ENCODE measurements at places on chromosomes 16 and 17.

GRCh38 chr16:26505496-26505895, 561.2 kb upstream of the C16orf82 start:
- no peak for DNase-seq

DNA sequence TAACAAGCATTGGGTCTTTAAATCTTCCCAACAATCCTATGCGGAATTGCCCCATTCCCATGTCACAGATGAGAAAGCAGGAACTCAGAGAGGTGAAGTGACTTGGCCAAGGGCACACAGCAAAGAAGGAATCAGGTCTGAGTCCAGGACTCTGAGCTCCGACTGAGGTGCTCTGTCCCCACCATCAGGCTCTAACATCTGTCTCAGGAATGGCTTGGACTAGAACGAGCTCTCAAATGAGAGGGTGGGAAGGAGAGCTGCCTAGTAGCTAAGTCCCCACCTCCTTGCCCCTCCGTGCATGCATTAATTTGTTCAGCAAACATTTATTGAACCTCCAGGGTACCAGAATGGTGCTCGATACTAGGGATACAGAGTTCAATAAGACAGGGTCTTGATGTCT, 26.7 kb downstream of the ABCC3 start:
- DNase-seq: no peak

DNA sequence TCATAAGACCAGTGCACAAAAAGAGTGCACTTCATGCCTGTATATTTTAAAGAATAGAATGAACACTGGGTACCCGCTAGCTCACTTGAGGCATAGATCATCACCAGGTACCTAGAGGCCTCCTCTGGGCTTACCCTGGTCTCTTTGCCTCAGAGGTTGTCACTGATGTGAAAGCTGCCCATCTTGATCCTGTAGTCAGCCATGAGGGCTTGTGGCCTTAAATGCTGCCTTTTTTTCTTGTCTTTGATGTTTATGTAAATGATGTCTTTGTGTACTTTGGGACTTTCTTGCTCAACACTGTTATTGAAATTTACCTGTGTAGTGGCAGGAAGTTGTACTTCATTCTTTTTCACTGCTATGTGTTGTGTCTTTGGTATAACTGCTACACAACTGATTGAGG, 26.8 kb upstream of the SLC5A10 start:
- no peak for DNase-seq

GRCh38 chr16:4679850-4680636, 13.3 kb upstream of the NUDT16L1 start:
- no peak for DNase-seq

GRCh38 chr16:11175787-11176341, 80.1 kb downstream of the SOCS1 start:
- no peak for DNase-seq

DNA sequence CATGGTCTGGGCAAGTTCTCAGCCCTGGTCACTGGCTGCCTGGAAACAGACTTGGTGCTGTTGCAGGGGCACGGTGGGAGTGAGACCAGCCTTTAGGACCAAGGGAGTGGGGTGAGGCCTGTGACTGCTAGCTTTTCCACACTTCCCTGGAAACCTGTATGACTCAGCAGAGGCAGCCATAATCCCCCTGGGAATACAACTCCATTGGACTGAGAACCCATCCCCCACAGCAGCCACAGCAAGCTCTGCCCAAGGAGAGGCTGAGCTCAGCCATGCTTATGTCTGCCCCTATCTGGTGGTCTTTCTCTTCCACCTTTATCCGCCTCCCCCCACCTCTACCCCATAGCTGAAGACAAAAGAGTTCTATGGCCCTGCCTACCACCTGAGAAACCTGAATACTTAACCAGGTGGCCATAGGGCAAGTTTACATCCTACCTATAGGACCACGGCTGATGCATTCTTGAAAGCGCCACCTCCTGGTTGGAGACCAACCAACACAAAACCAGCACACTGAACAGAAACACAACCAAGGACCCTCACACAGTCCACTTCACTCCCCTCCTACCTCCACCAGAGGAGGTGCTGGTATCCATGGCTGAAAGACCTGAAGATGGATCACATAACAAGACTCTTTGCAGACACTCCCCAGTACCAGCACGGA, 816.2 kb upstream of the SOX9 start:
- DNase-seq: no peak

DNA sequence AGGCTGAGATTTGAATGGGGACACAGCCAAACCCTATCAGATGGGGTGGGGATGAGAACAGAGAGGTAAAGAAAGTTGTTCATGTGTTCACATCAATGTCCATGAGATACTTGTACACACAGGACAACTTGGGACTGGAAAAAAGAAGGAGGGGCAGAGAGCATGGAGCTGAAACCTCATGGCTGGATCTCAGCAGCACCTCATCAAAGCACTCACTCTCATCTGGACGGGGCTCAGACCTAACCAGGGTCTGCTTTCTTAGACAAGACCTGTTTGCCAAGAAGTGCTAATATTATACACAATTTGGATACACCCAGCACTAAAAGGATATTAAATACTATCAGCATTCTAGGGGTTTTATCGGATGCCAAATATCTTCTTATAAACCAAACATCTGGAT, 399.8 kb downstream of the SLC39A11 start:
- no peak for DNase-seq

DNA sequence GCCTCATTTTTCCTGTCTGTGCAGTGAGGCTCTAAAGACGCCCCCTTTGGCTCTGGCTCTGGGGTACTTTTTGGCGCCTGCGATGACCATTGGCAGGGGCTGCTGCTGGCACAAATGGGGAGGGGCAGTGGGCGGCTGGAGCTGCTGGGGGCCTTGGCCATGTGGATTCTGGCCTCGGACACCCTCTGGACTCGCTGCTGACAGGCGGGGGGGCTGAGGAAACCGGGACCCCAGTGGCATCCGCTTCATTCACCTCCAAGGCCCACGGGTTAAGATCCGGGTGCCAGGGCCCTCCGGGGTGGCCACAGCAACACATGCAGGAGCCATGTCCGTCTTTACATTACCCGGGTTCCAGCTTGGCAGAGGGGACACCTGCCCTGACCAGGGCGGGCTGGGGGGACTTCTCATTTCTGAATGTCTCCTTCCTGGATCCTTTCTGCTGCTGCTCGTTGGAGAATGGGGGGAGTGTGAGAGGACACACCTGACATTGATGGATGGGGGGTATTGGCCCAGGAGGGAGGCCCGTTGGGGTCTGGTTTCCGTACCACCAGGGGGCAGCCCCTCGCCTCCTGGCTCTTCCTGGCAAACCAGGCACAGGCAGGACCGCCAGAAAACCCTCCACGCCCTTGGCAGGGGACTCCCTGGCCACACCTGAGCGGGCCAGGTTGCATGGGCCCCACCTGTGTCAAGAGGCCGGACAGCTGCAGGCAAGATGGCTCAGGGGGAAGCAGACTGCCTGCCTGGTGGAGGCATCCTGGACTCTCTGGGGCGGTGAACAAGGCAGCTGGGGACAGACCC, 21.8 kb downstream of the GSE1 start:
- DNase-seq: no peak

DNA sequence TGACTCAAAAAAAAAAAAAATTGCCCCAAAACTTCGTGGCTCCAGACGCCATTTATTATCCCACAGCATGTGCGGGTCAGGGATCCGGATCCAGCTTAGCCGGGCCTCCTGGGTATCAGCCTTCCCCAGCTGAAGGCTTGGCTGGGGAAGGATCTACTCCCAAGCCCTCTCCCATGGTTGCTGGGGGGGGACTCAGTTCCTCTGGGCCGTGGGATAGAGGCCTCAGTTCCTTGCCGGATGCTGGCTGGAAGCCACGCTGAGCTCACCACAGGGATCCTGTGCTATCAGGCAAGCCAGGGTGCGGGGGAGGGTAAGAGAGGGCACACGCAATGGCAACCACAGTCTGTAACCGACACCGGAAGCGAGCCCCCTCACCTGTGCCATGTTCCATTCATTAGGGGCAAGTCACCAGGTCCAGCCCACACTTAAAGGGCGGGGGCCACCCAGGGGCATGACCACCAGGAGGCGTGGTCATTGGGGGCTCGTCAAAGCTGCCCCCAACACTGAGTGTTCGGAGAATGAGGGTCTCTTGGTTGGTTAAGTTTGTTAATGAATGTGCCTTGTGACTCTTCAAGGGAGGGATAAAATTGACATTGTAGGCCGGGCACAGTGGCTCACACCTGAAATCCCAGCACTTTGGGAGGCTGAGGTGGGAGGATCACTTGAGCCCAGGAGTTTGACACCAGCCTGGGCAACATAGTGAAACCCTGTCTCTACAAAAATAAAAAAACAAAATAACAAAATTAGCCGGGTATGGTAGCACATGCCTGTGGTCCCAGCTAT, 210.0 kb upstream of the GSE1 start:
- DNase-seq: no peak

DNA sequence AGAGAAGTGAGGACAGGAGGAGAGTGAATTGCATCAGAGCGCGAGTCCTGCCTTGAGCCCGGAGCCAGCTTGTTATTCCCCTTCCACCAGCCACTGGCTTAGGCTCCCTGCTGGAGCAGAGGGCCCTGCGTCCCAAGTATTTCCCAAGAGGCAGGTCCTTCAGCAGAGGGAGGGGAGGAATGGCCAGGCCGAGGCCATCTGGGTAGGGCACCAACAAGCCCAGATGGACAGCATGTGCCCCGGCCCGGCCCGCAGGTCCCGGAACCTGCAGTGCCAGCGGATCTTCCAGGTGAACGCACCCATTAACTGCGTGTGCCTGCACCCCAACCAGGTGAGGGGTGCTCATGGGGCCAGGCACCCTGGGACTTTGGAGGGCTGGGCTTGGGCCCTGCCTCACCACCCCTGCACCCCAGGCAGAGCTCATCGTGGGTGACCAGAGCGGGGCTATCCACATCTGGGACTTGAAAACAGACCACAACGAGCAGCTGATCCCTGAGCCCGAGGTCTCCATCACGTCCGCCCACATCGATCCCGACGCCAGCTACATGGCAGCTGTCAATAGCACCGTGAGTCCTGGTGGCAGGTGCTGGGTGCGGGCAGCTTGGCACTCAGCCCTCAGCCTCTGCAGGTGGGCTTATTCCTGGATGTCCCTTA, 1.7 kb downstream of the MLST8 start:
- no peak for DNase-seq

- DNase-seq: no peak
These were observed 38.7 kb upstream of the MRPS23 start for GRCh38 chr17:57888311-57889216.

- no peak for DNase-seq
These were observed 15.5 kb downstream of the DYNC1LI2 start for GRCh38 chr16:66735891-66736290.

- DNase-seq: no peak
These were observed 40.6 kb downstream of the HIC1 start for GRCh38 chr17:2095536-2095910.

- no peak for DNase-seq
These were observed 6.1 kb downstream of the CA7 start for GRCh38 chr16:66850115-66850815.

- DNase-seq: no peak
These were observed 87.3 kb downstream of the ABCA8 start for GRCh38 chr17:68867759-68868516.

- DNase-seq: no peak
These were observed 3.9 kb upstream of the B3GNT9 start for GRCh38 chr16:67154578-67155294.

- DNase-seq: no peak
These were observed 6.8 kb upstream of the TBC1D3B start for GRCh38 chr17:36183001-36183971.

DNA sequence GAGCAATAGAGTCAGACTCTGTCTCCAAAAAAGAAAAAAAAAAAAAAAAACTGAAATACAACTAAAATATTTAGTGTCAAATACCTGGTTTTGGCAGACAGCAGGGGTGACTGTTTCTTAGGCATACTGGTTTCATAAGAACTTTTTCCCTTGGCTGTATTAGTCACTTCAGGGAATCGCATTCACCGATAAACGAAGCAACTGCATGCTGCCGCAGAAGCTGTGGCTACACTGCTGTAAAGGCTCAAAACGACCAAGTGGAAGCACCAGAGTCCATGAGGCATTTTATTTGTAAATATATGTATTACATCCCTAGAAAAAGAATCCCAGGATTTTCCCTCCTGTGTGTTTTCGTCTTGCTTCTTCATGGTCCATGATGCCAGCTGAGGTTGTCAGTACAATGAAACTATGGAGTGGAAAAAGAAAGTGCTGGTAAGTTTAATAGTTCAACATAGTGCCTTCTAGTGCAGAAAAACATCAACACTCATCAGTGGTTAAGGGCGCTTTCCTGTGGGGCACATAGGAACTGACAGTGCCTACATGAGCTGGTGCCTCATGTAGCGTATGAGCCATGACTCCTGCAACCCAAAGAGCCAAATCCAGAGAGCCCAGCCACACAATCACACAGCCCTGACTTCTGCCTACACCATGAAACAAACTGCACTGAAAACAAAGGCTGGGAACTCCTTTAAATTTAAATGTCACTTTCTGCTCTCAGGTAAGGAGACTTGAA, 7.3 kb downstream of the RPS15A start:
- DNase-seq: no peak

GRCh38 chr16:65123396-65124211, 1.7 kb upstream of the CDH11 start:
- DNase-seq: no peak

DNA sequence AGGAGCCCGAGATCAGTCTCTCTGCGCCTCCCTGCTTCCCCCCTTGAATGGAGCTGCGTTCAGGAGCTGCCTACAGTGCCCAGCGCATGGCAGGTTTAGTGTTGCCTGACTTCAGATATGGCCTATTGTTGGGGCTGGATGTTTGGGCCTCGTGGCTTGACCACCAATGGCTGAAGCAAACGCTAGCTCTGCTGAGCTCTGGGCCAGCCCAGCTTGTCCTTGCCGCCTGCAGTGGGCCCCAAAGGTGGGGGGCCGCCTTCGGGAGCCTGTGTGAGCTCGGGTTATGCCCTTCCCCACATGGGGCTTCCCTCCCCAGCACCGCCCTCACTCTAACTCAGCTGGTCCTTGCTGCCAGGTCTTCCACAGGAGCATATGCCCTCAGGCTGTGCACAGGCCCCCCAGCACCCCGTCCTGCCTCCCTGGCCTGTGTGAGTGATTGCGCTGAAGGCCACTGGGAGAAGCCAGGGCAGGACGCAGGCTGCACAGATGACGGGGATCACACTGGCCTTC, 2.0 kb upstream of the METTL26 start:
- DNase-seq: no peak
